Astrocyte (in vitro differentiated cells and primary cell): ENCODE measurements at places on chromosomes 3 and 15.
A peak's percentile ranks its signal among the peaks of the same experiment; 100 is the strongest.

DNA sequence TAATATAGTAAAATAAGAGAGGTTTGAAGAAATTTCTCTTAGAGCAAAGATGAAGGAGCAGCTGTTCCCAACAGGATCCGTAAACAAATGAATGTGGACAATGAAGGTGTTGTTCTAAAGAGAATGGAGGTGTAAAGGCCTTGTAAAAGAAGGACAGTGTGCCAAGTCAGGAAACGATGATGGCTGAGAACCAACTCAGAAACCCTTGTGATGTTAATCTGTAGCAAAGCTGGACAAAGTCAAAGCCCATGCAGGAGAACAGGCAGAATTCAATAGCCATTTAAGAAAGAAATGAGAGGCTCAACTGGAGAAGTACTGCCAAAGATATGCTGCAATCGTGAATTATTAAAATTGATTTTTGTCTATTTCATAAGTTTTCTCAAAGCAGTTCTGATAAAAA, 192.2 kb downstream of the MBNL1 start:
- DNase-seq, result no peak

- no peak for DNase-seq
These were observed 201.1 kb upstream of the RGMA start for GRCh38 chr15:93289941-93290617.

GRCh38 chr15:70835415-70835814, 18.5 kb downstream of the LARP6 start:
- no peak for DNase-seq

DNA sequence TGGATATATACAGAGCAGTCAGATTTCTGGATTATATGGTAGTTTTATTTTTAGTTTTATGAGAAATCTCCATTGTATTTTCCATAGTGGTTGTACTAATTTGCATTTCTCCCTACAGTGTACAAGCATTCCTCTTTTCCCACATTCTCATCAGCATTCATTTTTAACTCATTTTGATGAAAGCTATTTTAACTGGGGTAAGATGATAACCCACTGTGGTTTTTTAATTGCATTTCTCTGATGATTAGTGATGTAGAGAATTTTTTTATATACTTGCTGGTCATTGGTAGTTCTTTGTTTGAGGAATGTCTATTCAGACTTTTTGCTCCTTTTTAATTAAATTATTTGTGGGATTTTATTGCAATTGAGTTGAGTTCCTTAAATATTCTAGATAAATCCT, 903.6 kb downstream of the DIPK2A start:
- DNase-seq, result peak; percentile 0

DNA sequence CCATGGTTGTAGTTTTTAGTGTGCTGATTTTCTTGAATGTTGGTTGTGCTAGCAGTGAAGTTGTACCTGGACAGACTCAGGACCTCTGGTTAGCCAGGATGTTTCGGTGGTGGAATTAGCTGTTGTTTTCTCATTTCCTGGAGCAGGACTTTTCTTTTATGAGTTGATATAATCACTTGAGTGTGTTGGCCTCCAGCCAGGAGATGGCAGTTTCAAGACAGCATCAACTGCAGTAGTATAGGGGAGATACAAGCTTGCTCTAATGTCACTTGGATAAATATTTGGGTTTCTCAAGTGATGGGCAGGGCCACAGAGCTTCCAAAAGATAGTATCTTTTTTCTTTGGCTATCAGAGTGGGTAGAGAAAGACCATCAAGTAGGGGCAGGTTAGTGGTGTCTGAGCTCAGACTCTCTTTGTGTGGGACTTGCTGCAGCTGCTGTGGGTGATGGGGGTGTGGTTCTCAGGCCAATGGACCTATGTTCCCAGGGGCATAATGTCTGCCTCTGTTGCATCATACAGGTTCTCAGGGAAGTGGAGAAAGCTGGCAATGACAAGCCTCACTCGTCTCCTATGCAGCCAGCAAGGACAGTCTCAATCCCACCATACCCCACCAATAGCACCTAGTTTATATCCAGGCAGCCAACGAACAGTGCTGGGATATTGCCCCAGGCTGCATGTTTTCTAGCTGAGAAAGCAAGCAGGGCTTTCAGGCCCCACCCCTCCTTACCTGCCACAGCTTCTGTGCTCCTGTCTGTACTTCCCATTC, 14.6 kb upstream of the OR5K2 start:
- DNase-seq, result no peak

- DNase-seq, result peak; percentile 79
These were observed 729.1 kb downstream of the NTRK3 start for GRCh38 chr15:87527416-87527815.

GRCh38 chr15:66498501-66499386, 1.2 kb upstream of the SNAPC5 start:
- peak; percentile 6 for DNase-seq

DNA sequence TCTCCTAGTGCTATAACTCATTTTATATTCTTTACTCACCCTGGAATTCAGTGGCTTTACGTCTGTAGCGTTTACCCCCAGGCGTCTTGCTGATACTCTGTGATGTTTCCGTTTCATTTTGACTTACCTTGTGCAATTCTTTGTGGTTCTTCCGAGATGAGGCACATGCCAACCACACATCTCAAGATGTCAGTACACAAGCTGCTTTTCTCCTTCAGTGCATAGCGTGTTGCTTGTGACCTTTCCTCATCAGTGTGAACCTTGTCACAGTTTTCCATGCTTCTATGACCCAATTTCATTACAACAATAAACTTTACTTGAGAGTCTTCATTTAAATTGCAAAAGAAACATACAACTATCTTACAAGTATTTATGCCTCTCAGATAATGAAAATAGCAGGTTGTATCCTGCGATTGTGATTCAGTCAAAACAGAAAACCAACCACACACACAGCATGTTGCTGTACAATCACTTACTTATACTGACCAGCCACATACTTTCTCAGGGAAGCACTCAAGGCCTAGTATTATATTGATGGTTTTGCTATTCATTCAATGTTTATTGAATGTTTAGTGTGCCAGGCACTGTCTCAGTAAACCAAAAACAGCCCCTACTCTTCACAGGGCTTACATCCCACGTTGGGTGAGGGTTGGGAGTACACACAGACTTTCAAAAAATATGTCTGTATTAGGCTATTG, 4.6 kb upstream of the TBL1XR1 start:
- DNase-seq, result no peak
